Stimulated activated CD4-positive, alpha-beta T cell treated with anti-CD3 and anti-CD28 coated beads, TNF-alpha, amount 100 ng/mL, for 4 hours (primary cell): ENCODE measurements at places on chromosomes 16 and 17.

DNA sequence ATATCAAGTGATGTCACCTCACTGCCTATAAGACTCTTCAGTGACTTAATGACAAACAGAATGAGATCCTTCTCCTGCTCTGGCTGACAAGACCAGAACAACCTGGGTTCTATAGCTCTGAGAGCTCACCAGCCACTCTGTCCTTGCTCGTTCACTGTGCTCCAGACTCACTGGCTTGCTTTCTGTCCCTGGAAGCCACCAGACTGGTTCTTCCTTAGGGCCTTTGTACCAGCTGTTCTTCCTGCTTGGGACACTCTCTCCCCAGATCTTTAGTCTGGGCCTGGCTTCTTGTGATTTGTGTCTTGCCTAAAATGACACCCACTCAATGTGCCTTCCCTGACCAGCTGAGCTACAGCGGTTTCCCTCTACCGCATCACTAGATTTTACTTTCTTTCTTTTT, 76.1 kb downstream of the FTO start:
- no peak for DNase-seq

DNA sequence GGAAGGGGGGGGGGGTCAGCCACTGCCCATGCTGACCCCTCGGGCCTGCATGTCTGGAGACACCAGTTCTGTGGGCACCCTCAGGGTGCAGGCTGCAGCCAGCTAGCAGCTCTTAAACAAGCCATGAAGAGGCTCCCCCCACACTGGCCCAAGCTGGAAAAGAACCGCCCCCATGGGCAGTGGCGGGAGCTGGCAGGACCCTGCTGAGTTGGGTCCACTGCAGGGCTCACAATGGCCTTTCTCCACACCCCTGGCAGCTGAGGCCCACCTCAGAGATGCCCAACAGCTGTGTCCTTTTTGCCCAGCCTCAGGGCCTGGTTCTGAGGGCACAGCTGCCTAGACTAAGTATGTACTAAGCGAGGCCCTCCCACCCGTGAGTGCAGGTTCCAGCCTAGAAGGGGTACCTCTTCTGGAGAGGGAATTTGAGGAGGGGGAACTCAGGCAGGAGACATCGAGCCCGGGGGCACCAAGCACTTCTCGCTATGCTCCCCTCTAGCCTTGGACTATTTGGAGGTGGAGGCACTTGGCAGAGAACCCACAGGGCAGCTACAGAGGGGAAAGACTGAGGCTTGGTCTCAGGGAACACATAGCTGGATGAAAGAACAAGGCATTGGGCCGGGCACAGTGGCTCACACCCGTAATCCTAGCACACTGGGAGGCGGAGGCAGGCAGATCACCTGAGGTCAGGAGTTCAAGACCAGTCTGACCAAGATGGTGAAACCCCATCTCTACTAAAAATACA, 3.2 kb downstream of the THRA start:
- no peak for DNase-seq

GRCh38 chr16:29898804-29899515, 390 bp downstream of the SEZ6L2 start:
- no peak for DNase-seq

- DNase-seq, result no peak
These were observed 6.0 kb downstream of the CAPNS2 start for GRCh38 chr16:55572439-55572838.

DNA sequence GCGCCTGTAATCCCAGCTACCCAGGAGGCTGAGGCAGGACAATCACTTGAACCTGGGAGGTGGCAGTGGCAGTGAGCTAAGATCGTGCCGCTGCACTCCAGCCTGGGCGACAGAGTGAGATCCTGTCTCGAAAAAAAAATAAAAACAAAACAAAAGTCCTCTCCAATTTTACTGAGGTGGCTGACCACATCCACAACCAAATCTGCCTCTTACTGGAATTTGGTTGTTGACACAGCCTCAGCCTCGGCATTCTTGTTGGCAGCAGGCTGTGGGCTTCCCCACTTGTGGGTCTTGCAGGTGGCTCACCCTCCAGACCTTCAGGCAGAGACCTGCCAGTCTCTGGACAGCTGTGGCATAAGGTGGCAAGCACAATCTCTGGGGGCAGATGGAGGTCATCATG, 15.6 kb downstream of the B4GALNT2 start:
- no peak for DNase-seq

GRCh38 chr16:3101841-3102470, 2.9 kb upstream of the ZSCAN10 start:
- DNase-seq, result no peak

- no peak for DNase-seq
These were observed 6.5 kb downstream of the NXN start for GRCh38 chr17:973053-973452.

DNA sequence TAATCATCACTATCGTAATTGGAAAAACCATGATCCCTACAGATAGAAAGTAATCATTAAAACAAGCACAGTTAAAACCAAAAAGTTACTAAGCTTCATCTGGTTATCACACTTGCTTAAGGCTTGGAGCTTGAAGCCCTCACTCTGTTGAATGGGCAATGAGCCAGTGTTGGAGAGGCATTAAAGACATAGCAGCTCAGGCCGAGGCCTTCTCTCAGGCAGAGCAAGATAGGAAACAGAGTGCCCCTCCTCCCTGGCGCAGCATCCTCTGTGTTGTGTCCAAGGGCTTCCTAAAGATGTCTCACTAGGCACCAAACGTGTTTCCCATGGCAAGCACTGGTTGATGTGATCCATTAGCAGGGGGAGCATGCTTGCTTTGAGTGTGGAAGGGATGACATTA, 34.9 kb upstream of the LGALS9 start:
- DNase-seq, result no peak
